Skeletal muscle cell (primary cell): ENCODE measurements at places on chromosomes 5 and 9.

DNA sequence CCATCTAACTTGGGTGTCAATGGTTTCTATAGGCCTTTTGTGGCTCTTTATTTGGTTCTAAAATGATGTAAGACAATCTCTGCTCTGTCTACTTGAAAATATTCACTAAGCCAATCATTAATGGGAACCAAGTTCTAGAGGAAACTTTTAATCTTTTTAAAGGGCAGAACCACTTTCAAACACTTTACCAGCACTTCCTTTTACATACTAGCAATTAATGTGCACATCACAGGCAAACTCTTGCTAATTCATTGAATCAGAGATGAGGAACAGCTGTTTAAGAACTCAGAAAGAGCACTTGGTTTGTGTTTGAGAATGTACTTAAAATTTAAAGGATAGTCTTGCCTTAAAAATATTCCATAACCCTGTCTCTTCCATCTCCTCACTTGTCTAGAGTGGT is 83.4 kb downstream of the PAPPA start:
- no peak for DNase-seq

- DNase-seq: no peak
Measured at GRCh38 chr5:143374496-143375217, 28.8 kb downstream of the NR3C1 start.

DNA sequence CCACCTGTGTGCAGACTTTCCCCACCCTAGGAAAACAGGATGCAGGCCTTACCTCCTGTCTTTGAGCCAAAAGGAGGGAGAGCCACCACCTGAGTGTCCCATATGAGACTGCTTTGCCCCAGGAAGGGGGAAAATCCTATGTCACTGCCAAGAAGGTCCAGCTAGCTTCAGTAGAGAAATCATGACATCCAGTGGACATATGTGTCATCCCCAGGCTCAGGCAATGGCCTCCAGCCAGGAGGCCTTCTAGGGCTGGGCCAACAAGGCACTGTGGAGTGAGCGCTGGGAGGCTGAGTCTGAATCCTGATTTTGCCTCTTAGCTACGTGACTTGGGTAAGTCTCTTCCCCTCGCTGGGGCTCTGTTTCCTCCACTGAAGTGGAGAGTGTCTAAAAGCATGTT is 60.2 kb downstream of the SMIM23 start:
- no peak for DNase-seq

DNA sequence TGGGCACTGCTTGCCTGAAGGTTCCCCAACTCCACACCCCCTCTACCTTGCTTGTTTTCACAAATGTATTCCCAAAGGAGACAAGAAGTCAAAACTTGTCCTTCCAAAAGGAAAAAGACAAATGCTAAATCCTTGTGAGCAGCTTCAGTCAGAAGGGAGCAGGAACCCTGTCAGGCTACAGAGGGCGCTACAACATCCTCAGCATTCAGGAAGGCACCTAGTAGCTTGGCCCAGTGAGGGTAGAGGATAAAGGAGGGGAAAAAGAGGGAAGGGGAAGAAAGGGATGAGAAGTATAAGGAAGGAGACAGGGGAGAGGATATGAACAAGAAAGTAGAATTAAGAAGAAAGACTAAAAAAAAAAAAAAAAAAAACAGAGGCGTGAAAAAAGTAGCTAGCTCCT is 97.5 kb downstream of the MLLT3 start:
- no peak for DNase-seq

DNA sequence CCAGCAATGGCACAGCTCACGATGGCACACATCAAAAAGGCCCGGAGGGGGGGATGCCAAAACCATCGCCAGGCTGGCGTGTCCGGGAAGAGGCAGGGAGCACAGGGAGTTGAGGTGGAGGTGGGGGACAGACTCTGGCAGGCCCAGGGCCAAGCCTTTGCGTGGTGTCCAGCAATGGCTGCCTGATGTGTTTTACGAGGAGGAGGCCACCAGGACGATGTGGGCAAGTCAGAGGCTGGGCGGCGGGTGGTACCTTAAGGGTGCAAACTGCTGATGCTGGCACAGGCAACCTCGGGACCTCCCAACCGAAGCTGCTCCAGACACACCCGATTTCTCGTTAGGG is 4.7 kb downstream of the VAV2 start:
- DNase-seq: no peak

DNA sequence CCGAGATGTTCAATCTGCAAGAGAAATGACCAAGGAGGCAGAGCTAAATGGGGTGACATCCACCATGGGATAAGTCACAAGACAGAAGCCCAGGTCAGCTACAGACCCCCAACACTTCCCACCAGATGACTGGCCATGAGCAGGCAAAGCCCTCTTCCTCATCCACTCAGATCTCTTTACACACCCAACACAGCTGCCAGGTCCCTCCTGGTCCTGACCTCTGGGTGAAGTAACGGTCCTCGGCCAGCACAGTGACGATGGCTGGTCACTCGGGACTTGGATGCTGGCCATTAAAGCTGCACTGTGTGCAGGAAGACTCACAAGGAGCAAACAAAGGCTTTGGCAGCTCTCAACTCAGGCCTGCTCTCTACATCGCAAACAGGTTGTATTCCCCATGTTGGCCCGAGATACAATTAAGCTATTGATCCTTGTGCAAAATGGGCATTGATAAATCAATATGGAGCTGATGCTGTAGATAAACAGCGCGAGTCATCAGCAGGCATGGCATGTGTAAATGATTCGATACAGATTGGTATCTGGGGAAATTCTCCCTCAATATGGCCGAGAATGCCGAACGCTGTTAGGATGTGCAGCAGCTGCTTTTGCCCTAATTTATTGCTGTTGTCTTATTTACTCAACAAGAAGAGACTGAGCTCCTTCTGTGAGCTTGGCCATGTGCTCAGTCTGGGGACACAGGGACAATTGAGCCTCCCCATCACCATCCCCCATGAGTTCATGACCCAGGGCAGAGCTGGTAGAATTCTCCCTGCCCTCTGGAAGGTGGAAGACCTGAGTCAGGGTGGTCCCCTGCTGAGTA is 98.7 kb downstream of the C5orf15 start:
- no peak for DNase-seq

- DNase-seq: no peak
Measured at GRCh38 chr9:127530206-127530941, 79.1 kb downstream of the LRSAM1 start.

DNA sequence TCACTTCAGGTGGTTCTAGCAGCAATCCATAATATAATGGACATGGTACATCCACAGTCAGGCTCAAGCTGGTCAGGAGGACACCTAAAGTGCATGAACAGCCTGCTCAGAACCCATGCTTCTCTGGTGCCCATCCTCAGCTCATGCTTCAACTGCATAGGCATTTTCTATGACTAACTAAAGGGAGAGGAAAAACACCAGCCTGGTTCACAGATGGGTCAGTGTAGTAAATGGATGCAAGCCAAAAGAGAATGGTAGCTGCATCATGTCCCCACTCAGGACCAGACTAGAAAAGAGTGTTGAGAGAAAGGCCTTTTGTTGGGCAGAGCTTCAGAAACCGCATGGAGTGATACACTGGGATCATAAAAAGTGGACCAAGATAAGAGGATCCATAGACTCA is 556.6 kb downstream of the TLE1 start:
- no peak for DNase-seq

DNA sequence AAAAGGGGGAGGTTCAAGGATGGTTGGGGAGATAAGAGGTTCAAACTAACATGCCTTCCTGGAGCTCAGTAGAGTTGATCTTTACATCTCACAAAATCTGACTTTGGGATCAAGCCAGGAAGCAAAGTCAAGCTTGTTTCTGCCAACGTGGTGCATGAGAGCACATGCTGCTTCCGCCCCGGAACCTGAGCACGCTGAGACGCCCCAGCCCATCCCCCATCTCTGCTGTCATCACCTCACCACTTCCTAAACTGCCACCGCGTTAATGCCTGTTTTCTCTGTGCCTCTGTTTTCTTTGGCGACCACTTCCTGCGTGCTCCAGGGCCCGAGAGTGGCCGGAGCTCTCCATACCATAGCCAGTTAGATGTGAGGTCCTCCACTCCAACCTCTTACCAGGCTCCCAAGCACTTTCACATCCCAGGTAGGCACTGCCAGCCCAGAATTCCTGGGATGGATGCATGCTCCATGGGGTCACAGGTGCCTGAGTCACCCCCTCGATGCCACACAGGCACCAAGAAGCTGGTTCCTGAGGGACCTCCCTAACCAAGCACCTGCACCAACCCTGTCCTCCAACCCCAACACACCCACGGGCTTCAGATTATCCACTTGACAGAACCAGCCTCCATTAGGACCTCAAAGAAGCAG is 31.2 kb upstream of the AFAP1L1 start:
- DNase-seq: no peak

- peak; percentile 41 for DNase-seq
Measured at GRCh38 chr5:92337772-92338234, 954.7 kb upstream of the ARRDC3 start.

GRCh38 chr5:31794009-31794408 is 155.1 kb downstream of the PDZD2 start:
- DNase-seq: no peak

GRCh38 chr9:13264788-13265187 is 14.7 kb downstream of the MPDZ start:
- DNase-seq: no peak

DNA sequence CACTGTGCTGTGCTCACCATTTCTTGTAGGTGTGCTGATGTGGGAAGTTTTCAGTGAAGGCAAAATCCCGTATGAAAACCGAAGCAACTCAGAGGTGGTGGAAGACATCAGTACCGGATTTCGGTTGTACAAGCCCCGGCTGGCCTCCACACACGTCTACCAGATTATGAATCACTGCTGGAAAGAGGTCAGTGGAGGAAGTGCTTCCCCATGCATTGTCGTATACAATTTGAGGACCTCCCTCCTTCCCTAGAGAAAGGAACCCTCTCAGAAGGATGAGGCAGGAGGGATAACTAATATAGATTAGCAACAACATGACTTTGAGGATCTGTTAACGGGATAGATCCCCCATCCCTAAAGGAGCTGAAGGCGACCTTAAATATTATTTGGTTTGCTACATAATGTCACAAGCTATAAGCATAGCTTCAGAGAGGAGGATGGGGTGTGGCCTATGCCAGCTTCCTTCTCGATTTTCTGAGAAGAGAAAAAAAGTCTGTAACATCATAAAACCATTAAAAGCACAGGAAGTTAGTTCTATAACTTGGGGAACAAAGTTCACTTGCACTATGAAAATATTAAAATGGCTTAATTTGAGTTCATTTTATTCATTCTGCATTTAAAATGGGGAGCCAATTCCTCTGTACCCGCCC is 17.0 kb upstream of the CYFIP2 start:
- no peak for DNase-seq

- no peak for DNase-seq
Measured at GRCh38 chr5:22665801-22666200, 187.3 kb downstream of the CDH12 start.

GRCh38 chr9:18658804-18659705 is 185.1 kb downstream of the ADAMTSL1 start:
- no peak for DNase-seq
